ENCODE measurements at places on chromosomes 2 and 18.
A peak's percentile ranks its signal among the peaks of the same experiment; 100 is the strongest.

DNA sequence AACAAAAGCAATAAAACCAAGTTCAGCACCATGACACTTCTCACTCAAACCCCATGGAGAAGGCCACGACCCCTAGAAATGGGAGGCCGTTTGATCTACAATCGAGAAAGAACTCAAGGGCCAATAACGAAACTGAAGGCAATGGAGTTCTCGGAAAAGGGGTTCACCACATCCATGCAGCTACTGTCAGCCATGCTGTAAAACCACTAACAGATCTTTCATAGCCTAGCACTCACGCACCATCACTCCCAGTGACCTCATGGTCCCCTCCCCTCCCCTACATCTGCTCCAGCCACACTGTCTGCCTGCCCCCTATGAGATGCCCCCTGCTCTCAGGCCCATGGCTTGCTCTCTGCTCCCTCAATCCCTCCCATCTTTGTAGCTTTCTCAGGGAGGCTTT lies 135.3 kb downstream of the TMEM163 start:
- no peak for DNase-seq

DNA sequence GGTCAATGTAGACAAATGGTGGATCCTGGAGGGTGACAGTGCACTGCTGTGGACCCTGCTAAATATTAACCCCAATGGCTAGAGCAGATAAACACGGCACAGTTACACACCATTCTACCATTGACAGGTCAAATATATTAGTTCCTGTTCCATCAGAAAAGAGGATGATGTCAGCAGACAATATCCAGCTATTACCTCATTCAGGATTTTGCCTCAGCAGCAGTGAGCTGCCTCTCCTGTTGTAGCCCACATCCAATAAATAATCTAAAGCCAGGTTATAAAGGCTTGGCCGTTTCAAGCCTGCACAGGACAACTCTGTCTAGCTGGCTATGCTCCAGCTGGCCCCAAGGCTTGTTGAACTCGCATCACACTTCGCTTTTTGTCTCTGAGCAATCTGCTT lies 31.6 kb upstream of the NETO1 start:
- DNase-seq = no peak

- no peak for DNase-seq
Measured at GRCh38 chr2:29159125-29159524, 43.9 kb downstream of the CLIP4 start.

DNA sequence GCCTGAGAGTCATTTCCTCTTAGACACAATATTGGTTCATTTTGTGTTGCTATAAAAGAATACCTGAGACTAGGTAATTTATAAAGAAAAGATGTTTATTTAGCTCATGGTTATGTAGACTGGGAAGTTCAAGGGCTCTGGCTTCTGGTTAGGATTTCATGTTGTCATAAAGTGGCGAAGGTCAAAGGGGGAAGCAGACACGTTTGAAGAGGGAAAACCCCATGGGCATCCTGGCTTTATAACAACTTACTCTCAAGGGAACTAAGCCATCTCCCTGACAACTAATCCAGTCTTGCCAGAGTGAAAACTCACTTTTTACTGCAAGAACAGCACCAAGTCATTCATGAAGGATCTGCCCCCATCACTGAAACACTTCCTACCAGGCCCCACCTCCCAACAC lies 89.7 kb upstream of the RNF152 start:
- DNase-seq = no peak

DNA sequence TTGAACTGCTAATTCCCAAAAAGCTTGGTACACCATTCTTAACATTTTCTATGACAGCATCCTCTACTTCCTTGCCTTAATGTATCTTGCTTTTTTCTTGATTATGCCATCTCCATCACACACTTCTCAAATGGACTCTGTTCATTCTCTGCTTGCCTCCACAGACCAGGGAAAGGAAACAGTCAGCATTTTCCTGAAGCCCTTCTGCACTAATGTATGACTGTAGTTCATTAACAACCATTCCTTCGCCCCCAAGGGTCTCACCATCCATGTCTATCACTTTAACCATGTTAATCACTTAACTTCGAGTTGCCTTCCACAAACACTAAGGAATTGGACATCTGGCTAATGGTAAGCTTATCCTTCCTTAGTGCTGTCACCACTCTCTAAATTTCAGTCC lies 54.8 kb downstream of the COBLL1 start:
- DNase-seq = no peak

DNA sequence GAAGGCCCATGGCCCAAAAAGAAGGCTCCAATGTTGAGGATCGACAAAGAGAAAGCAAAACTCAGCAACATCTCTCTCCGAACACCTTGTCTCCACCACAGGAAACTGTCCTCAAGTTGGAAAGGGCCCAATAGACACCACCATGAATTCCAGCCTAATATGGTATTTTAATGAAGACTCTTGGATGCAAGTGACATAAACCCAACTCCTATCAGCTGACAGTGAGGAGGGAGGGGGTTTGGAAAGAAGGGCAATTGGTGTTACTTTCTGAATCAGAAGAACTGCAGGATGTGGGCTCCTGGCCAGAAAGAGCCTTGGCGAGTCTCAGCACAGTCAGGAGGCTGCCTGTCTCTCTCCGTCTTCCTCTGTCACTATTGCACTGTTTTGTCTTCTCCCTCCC lies 40.3 kb upstream of the SIGLEC15 start:
- no peak for DNase-seq

DNA sequence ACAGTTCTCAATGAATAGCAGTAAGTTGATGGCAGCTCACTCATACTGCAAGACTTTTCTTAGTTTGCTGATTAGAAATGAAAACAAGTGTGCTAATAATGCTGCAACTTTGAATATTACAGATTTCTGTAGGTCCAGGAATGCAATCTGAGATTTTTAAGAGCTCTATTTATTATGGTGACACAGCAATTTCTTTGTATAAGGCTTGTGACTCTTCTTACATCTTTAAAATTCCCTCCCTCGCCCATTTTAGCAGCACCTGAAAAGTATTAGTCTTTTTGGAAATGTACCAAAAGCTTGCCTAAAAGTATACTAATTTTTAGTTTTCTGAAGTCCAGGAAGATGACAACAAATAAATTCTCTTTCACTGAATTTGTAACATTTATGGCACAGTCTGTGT lies 4.4 kb upstream of the HTR2B start:
- no peak for DNase-seq

DNA sequence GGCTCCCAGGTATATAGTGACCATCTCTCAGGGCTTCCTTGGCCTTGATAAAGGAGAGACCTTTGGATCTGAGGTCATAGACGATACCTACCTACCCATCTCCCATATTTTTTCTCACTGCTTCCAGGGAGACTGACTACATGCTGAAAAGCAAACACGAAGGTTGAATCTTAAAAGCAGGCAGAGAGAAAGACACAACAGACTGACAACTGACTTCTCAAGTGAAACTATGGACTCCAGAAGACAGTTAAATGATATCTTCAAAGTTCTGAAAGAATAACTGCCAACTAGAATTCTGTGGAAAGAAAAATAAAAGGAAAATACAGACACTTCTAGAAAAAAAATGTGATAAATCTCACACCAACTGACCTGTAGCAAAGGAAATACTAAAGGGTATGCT lies 76.5 kb upstream of the HAAO start:
- no peak for DNase-seq

DNA sequence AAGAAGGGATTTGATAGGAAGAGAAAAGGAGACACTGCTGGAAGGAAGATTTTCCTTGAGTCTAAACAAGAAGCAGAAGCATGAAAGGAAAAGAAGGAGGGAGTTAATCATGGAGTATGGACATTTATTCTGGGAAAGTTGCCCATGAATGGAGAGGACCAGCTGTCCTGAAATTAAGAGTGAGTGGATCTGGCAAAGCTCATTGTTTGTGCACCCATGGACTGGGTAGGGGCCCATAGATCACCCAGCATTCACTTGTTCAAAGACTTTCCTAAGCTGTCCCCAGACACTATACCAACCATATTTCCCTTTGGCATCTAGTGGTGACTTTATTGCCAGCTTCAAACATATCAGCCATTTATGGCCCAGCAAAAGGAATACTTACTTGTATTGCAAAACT lies 422.7 kb downstream of the FBXO15 start:
- DNase-seq = no peak

DNA sequence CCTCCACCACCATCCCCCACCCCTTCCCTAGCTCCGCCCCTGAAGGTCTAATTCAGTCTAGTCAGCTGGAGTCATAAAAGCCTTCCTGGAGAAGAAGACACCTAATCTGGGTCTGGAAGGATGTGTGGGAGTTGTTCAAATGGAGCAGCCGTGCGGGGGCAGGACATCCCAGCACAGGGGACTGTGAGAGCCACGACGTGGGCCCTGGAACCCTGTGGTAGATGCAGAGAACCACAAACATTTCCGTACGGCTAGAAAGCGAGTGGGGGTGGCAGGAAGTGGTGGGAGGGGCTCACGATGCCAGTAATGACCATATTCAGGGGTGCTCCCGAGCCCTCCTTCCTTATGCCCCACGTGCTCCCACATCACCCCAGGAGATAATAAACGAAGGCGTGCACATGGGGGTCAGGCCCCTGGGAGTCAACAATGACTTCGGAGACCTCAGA lies 20.9 kb upstream of the COL6A3 start:
- DNase-seq = peak; percentile 55

DNA sequence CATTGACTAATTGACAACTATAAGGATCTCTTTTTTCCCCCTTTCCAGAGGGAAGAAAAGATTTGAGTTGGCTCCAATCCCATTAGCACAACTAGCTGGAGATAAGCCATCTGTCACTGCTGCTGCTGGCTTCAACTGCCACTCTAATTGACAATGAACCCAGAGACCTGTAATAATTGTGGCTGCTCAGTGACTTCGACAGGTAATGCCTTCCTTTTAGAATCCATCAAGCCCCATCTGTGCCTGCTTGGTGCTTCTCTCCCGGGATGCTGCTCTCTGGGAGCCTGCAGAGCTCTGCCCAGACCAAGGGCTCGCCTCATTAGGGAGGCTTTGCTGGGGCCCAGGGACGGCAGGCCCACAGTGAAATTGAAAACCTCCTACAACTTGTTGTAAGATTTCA lies 376.7 kb upstream of the SOX11 start:
- DNase-seq = no peak

- DNase-seq = no peak
Measured at GRCh38 chr2:72923833-72924352, 6.6 kb downstream of the EMX1 start.

DNA sequence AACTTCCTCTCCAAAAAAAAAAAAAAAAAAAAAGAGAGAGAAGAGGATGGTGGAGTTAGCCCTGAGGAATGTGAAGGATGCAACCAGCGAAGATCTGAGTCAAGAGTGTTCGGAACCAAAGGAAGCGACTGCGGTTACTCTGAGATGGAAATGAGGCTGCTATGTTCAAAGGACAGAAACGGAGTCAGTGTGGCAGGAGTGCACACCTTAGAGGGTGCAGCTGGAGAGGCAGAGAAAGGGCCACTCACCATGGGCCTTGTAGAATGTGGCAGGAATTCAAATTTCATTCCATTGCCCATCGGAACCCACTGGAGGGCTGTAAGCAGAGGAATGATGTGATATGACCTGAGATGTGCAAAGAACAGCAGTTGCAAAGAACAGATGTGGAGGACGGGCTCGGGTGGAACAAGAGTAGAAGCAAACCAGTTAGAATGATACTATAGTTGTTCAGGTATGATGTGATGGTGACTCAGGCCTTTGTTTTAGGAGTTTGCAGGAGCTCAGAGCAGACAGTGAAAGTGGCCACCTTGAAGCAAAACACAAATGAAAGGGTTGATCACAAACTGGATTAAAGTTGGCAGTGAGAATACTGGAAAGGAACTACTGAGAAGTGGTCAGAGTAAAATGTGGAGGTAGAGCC lies 22.6 kb downstream of the ITGA6 start:
- DNase-seq = no peak

DNA sequence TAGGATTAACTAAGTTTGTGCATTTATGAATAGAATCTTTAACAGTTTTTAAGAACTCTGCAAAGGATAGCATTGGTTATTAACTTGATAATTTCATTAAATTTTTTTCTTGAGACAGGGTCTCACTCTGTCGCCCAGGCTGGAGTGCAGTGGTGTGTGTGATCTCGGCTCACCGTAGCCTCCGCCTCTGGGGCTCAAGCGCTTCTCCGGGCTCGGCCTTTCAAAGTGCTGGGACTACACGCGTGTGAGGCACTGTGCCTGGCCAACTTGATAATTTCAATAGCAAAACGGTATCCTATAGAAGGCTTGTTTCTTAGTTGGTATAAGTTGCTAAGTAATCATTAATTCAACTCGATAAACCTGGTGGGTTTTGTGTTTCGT lies 38.0 kb downstream of the ADNP2 start:
- DNase-seq = no peak

GRCh38 chr18:70455731-70456130 lies 166.9 kb downstream of the SOCS6 start:
- DNase-seq = no peak

GRCh38 chr2:61995515-61995914 lies 90.0 kb downstream of the COMMD1 start:
- no peak for DNase-seq

- DNase-seq = no peak
Measured at GRCh38 chr2:128984081-128984480, 665.4 kb upstream of the HS6ST1 start.

- no peak for DNase-seq
Measured at GRCh38 chr2:233917116-233917515, at the start of gene TRPM8. Gene TRPM8 (plus strand): TSS chr2:233917373. CDS start chr2:233926538, 9,165 bp downstream.

DNA sequence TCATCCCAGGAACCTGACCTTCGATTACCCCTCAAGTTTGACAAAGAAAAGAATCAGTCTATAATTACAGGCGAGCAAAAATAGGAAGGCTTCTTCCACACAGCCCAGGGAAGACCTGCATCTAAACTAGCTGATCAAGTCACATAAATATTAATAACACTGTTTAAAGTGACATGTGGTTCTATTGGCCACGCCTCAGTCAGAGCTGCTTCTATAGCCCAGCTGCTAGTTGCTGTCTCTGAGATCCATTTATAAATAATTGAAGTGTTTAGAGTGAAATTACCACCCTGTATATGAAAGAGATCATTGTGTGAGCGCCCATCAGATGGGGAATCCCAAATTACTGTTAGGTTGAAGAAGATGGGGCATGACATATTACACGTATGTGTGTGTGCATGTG lies 426.0 kb downstream of the CDH2 start:
- DNase-seq = no peak

GRCh38 chr2:200130762-200131166 lies 175.4 kb downstream of the MAIP1 start:
- no peak for DNase-seq

- no peak for DNase-seq
Measured at GRCh38 chr2:15766303-15766861, 174.0 kb upstream of the MYCN start.

- DNase-seq = no peak
Measured at GRCh38 chr2:158131919-158132566, 30.4 kb downstream of the UPP2 start.

DNA sequence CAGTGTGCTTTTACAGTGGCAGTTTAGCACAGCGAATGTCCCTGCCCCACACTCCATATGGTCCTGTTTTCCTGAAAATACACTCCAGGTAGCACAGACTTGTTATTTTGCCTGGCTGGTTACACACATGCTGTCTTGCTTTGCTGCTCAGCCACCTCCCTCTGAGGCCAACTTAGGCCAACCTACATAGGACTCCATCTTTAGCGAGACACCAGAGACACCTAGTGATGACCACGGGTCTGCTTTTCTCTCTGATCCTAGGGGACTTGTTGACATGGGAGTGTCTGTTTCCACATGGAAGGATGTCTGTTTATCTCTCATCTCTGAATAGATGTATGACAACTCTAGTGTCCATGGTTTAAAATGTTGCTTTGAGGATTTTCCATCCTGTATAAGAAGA lies 43.3 kb downstream of the PLEKHB2 start:
- DNase-seq = no peak
